Sciatic nerve (tissue), 2 donors: ENCODE measurements at places on chromosomes 7 and 10.

GRCh38 chr7:111853201-111853990 is 291.1 kb upstream of the IMMP2L start:
- no peak for DNase-seq

GRCh38 chr7:64951250-64951848 is 39.5 kb downstream of the ZNF117 start:
- DNase-seq: no peak

- no peak for DNase-seq
Measured at GRCh38 chr7:8579661-8580194, 146.3 kb downstream of the NXPH1 start.

GRCh38 chr10:86747796-86748581 is 8.4 kb upstream of the BMPR1A start:
- DNase-seq: no peak

DNA sequence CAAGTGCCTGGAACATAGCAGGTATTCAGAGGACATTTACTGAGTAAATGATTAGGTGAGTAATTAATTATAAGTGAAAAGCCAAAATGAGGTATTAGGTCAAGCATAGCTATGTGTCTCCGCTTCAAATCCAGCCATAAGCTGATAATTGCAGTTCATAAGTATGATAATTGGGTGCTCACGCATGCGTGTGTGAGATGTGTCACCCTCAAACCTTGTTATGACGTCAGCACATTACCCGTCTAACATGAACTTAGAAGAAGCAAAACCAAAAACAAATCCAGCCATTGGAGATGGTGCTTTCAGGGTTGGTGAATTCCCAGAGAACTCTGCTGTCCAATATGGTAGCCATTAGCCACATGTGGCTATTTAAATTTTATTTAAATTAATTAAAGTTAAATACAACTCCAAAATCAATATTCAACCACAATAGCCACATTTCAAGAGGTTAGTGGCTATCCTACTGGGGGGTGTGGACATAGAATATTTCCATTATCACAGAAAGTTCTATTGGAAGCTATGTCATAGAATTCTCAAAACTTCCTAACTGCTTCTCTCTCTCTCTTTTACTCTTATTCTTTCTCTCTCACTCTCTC is at the start of gene CPA5:
Gene CPA5 (plus strand): TSS at position 546 of the 596 bp plus-strand sequence. CDS start 1,670 bp downstream, outside the sequence.
- no peak for DNase-seq

DNA sequence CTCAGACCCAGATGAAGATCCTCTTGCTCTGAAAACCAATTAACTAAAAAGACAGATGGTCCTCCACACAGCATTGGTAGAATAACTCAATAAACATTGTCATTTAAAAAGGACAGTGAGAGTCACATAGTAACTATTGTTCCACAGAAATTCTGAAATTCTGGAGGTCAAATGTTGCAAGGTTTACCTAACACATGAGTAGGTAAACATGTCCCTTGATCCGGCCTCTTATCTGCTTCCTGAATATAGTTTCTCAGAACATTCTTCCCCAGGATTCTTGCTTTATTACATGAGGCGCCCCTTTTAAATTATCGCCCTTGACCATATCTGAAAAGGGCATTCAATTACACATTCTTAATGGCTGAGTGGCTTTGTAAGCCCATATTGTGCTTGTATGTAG is 270.7 kb downstream of the SEMA3D start:
- no peak for DNase-seq

DNA sequence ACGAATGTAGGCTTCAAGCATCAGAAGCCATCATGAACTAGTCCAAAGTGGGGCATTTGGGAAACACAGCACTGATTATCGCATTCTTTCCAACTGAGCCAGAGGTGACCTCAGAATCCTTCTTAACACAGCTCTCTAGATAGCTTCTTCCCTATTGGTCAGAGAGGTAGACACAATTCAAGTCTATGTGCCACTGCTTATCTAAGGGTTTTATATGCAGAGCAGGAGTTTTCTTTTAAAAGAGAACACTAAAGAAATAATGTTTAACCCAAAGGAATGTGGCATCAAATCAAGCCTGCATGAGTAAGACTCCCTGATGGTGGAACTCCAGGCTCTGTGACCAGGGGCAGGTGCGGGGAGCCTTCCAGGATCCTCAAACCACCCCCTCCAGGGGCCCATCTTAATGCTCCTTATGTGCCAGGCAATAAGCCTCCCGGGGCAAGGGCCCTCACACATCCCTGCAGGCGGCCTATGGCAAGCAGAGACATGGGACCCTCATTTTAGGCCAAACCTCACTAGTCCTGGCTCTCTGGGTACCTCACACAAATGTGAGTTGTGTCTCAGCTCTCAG is 13.8 kb downstream of the HSPA12A start:
- DNase-seq: no peak

DNA sequence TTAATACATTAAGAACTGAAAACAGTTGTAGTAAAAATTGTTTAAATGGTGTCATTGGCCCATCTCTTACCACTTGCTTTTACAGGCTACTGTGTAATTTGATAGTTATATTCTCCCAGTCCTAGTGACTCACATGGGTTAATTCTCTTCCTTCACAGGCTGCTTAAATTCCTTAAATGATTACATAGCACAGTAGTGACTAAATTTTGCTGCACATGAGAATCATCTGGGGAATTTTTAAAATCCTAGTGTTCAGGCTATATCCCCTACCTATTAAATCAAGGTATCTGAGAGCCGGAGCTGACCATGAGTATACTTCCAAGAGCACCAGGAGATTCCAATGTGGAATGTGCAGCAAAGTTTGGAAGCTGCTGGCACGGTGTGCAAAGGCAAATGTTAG is 45.3 kb upstream of the ZNF800 start:
- no peak for DNase-seq
